ENCODE measurements at places on chromosomes 4 and X.

- no peak for DNase-seq
Measured at GRCh38 chrX:150455215-150455608, 92.1 kb downstream of the MAMLD1 start.

DNA sequence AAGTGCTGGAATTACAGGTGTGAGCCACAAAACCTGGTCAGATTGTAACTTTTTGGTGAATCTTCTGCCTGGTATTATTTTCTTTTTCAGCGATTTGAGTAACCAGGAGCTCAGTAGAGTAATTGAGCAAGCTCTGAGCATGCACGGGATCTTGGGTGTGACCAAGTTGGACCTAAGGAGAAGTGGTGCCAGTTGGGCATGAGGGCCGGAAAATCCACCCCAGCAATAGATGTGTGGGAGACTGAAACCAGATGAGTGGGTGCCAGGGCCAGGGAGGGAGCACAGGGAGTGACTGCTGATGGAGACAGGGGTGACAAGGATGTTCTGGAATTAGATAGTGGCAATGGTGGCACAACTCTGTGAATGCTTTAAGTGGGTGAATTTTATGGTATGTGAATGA lies 3.7 kb upstream of the CCNQ start:
- no peak for DNase-seq

GRCh38 chrX:19040373-19040772 lies 56.5 kb upstream of the PHKA2 start:
- DNase-seq, result no peak

- no peak for DNase-seq
Measured at GRCh38 chr4:8205241-8205707, 6.2 kb downstream of the SH3TC1 start.

- no peak for DNase-seq
Measured at GRCh38 chr4:123952530-123953274, 556.1 kb downstream of the SPRY1 start.

GRCh38 chrX:74449322-74449936 lies 28.1 kb downstream of the SLC16A2 start:
- DNase-seq, result peak; percentile 1

GRCh38 chrX:133794126-133794525 lies 191.3 kb downstream of the GPC3 start:
- DNase-seq, result no peak

GRCh38 chr4:121239951-121240350 lies 75.8 kb upstream of the TNIP3 start:
- DNase-seq, result no peak

DNA sequence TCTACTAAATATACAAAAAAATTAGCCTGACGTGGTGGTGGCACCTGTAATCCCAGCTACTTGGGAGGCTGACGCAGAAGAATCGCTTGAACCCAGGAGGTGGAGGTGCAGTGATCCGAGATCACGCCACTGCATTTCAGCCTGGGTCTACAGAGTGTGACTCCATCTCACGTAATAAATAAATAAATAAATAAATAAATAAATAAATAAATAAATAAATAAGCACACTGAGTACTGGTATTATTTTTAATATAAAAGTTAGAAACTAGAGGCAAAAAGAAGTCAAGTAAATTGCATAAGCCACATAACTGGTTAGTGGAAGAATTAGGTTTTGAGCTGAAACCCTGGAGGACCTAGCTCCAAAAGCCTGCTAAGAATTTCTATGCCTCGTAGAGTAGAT lies 1262.7 kb upstream of the PABPC4L start:
- no peak for DNase-seq

DNA sequence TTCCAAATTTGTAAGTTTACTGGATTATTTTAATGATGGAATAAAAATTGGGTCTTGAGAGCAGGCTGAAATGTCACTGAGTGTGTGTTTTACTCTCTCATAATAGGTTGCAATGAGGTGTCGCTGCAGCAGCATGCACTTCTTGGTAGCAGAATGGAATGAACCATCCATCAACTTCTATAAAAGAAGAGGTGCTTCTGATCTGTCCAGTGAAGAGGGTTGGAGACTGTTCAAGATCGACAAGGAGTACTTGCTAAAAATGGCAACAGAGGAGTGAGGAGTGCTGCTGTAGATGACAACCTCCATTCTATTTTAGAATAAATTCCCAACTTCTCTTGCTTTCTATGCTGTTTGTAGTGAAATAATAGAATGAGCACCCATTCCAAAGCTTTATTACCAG lies 2.6 kb downstream of the SAT1 start:
- no peak for DNase-seq

DNA sequence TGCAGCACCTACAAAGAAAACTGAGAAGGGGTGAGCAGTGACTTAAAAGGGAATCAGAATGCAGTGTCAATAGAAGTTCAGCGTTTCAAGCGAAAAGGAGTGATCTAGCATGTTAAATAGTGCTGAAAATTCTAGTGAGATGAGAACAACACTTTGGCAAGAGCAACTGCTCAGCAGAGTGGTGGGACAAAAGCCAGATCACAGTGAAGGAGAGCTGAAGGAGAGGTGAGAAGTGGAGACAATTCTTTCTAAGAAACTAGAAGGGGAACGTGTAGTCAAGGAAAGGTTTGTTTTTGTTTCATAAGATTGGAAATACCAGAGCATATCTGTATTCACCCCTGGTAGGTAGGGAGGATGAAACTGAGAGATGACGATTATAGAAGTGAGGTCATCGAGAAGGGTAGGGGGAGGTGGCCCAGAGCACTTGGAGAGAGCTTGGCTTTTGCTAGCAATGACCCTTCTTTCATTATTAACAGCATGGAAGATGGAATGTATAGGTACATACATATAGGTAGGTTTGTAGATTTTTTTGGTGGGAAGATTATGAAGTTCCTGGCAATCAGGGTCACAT lies 33.7 kb downstream of the SRPX2 start:
- no peak for DNase-seq

- no peak for DNase-seq
Measured at GRCh38 chrX:9233141-9233540, 199.2 kb upstream of the FAM9B start.

GRCh38 chr4:8917868-8918783 lies 46.5 kb upstream of the HMX1 start:
- DNase-seq, result peak; percentile 32

DNA sequence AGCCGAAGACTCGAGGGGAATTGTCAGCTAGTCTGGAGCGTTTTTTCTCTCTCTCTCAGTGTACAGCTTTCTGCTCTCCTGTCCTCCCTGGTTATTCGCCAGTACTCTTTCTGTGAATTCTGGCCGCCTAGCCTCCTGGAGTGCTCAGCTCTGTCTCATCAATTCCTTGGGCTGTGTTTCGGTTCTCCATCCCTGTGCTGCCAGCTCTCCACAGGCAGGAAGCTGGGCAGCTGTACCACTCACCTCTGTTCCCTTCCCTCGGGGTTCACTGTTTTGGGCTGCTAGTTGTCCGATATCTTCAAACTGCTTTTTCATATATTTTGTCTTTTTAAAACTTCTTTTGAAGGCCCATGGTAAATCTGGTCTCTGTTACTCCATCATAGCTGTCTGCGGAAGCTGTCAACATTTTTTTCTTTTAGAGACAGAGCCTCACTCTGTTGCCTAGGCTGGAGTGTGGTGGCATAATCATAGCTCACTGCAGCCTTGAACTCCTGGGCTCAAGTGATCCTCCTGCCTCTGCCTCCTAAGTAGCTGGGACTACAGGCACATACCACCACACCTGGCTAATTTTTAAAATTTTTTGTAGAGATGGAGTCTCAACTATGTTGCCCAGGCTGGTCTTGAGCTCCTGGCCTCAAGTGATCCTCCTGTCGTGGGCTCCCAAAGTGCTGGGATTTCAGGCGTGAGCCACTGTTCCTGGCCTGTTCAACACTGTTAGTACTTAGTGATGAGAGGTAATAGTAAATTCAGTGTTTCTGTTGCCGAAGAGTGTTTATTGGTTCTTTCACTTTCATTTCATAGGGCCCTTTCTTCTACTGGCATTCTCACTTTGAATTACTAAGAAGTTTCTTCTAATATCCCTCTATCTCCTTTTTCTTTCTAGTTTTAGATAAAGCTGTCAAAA lies 18.6 kb downstream of the ZCCHC4 start:
- DNase-seq, result no peak

DNA sequence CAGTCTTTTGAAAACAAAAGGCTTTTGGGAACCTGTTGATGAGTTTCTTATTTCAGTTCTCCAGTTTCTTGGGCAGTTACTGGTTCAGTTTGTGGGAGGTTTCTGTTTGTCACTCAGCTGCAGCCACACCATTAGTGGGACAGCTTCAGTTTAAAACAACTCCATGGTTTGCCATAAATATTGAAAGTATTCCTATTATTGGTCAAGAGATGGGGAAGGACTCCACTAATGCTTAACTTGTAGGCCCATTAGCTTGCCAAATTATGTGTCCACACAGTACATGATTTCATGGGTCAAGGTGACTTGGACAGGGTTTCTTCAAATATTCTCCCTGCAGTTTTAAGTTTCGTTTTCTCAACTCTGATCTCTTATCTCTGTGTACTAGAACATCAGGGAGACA lies 15.5 kb upstream of the ASIC5 start:
- no peak for DNase-seq

- DNase-seq, result no peak
Measured at GRCh38 chrX:11702965-11703631, 37.4 kb upstream of the ARHGAP6 start.

DNA sequence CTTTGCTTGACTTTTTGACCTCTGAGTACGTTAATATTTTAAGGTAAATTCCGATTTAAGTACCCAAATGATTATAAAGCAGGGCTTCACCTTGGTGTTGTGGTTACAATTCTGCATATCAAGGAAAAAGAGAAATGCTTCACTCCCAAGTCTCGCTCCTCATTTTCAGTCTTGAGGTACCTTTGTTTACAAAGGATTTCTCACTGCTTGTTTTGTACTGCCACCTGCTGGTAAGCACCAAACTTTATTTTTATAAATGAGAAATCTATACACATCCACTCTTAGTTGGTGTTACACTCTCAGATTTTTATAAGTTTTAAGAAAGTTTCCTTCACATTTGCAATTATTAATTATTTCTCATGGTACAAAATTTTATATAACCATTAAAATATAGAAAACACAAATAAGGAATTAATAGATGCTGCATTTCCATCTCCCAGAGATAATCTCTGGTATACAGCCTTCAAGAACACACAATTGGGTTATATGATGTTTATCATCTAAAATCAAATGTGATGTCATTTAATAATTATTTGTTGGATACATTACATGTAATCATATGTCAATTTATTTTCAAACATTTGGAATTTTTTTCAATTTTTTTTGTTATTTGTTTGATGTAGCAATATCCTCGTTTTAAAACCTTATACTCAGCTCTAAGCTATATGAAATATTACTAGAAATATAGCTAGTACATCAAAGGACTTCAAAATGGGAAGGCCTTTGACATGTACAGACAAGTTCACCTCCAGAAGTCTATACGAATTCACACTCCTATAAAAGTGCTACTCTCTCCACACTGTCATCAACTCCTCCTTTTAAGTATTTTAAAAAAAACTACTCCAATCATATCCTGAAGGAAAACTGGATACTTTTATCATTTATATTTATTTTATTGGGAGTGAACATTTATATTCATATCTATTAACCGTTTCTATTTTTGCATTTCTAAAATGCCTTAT lies 179.9 kb downstream of the KCNIP4 start:
- no peak for DNase-seq

DNA sequence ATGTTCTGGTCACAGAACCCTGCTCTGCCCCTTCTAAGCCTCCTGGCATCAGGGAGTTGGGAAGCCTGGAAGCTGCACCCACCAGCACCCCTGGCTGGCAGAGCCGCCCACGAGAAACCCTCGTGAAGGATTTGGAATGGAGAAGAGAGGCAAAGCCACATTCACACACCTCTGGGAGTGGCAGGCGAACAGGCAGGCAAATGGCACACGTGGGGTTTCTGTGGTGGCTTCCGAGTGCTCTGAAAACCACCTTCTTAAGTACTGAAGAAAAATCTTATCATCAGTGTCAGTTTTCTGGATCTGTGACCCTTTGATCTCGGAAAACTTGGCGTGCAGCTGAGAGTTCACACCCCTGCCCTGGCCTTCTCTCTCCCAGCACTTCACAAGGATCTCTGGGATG lies 442.2 kb upstream of the FRG1 start:
- no peak for DNase-seq

- no peak for DNase-seq
Measured at GRCh38 chr4:54558889-54559677, 98.7 kb upstream of the KIT start.
